Retina (tissue), 1 donor: ENCODE measurements at places on chromosomes 2 and 18.

GRCh38 chr2:238161291-238162051, 2.7 kb downstream of the ERFE start:
- no peak for DNase-seq

DNA sequence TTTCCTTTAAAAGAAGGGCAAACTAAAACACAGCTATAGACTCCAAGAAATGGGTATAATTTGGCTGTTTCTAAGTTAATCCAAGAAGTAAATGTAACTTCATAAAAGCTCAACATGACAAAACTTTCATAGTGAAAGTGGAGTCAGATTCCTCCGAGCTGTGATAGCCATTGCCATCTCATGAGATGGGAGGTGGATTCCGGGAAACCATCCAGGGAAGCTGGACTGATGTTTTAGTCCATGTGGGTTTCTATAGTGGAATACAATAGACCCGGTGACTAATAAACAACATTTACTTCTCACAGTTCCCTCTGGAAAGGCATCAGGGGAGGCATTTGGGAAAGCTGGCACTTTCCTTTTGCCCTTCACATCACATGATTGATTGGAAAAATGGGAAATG, 10.0 kb upstream of the LAPTM4A start:
- DNase-seq: no peak

GRCh38 chr2:52835909-52836308, 931.7 kb upstream of the CHAC2 start:
- DNase-seq: no peak

GRCh38 chr18:67651438-67651837, 134.9 kb upstream of the DSEL start:
- DNase-seq: no peak

DNA sequence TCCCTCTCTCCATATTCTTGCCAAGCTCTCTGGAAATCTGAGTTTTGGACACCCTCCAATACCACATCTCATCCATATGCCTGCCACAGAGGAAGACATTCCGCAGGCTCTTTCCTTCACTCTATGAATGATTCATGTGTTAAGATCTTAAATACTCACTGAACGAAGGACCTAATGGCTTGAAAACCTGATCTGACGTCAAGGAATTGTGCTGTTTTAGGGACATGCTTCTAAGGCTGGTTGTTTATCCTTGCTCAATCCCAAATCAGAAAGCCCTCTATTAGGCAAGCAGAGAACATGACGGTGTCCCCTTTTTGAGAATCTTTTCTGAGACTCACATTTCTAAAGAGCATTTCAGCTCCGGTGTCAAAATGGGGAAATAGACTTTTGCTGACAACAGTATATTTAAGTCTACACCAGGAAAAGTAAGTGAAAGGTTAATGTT, 83.7 kb upstream of the GALNT5 start:
- no peak for DNase-seq

- no peak for DNase-seq
Observed at GRCh38 chr2:11045294-11045693, 110.0 kb upstream of the SLC66A3 start.

GRCh38 chr18:42784632-42785031, 330.9 kb downstream of the RIT2 start:
- DNase-seq: no peak

- DNase-seq: no peak
Observed at GRCh38 chr2:96636551-96637171, 1.5 kb downstream of the KANSL3 start.

DNA sequence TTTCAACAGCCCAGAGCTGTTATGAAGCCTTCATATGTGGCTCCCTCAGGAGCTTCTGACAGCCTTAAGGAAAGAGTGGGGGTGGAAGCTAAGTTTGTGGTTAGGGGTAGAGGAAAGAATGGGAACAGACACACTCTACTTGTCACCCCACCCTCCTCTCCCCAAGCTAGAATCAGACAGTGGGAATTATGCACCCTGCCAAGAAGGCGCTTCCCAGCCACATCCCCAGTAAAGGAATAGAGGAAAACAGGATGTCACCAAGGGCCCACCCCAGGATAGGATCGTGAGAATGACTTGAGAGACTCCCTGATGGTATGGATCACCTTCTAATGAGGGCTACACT, 32.4 kb upstream of the EML4 start:
- no peak for DNase-seq

DNA sequence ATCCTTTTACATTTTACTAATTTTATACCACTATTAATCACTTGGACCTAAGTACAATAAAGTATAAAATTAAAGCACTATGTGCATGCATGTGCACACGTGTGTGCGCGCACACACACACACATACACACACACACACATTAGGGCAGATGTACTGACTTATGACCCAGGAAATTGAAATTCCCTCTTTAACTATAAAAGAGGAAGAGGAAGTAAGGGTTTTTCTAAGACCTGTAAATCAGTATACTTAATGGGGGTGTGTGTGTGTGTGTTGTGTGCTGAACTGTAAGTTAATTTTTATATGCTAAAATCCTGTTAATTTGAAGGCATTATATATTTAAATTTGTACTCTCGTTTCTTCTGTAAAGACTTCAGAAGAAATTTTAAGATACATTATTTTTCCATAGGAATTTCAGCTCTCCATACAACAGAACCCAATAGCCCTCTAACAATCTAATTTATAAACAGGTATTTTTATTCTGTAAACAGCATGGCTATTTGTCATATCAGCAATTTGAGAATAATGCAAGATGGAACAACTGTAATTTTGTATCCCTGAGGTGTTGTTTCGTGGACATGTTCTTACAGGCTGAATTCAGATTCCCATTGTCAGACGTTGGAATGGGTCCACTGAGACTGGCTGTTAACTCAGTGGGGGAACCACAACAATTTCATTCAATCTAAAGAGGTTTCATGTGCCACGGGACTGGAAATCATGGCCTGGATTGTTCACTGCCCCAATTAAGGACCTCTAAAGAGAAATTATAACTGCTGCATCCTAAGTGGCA, 90.9 kb downstream of the PLA2R1 start:
- DNase-seq: no peak

GRCh38 chr18:76491473-76491775, 3.6 kb downstream of the ZNF516 start:
- no peak for DNase-seq

- DNase-seq: no peak
Observed at GRCh38 chr18:7814754-7815315, 247.7 kb downstream of the PTPRM start.

DNA sequence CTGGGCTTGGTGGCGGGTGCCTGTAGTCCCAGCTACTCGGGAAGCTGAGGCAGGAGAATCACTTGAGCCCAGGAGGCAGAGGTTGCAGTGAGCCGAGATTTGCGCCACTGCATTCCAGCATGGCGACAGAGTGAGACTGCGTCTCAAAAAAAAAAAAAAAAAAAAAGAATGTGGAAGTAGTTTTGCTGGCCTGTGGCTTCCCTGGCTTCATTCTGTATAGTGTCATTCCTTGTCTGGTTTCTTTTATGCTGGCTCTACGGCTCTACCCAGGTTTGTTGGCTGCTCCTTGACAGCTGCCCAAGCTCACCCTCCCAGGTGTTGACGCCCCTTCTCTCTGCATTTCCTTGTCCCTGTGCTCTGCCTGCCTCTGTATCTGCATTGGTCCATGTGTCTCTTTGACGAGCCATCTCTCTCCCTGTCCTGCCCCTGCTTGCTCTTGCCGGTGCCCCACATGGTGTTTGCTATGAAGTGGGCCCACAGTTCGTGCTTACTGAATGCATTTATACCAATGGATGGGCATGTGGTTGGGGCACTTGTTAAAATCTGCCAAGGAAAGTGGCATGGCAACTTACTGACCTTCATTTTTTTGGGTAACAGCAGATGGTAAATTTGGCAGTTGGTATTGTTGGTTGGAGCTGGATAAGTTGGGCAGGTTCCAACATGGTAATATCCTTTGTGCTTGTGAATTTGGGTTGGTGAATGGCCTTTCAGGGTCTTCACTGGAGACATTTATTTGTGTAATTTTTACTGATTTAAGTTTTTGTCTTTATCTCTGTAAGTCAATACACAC, 113.9 kb downstream of the MAP4K4 start:
- no peak for DNase-seq

DNA sequence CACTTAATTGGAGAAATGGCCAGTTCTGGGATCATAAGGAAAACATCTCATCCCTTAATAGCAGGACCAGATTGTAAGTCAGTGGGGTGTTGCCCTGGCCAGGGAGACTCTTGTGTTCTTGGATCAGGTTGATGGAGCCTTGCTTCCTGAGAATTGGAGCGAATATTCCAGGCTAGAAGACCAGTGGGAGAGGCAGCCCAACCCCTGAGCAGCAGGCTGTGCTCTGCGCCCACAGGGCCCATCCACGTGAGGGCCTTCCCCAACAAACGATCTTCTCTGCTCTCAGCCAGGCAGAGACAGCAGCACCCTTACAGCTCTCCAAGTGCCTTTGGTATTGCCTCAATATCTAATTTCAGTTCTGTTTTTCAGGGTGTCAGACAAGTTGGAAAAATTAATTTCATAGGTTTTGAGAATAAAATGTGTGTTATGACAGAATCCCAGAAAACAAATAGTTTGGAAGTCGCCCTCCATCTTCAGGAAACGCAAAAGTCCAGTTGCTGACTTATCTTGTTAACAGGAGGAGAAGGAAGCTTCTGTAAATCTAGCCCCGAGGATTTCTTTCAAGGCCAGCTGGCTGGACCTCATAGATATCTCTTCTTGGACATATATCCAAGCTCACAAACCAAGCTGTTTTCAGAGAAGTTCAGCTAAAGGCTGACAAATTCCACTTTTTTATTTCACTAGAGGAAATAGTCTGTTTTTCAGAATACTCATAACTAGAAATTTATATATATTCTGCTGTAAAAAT, 105.5 kb downstream of the COPS8 start:
- no peak for DNase-seq

- no peak for DNase-seq
Observed at GRCh38 chr2:202749477-202749876, 114.7 kb downstream of the FAM117B start.

DNA sequence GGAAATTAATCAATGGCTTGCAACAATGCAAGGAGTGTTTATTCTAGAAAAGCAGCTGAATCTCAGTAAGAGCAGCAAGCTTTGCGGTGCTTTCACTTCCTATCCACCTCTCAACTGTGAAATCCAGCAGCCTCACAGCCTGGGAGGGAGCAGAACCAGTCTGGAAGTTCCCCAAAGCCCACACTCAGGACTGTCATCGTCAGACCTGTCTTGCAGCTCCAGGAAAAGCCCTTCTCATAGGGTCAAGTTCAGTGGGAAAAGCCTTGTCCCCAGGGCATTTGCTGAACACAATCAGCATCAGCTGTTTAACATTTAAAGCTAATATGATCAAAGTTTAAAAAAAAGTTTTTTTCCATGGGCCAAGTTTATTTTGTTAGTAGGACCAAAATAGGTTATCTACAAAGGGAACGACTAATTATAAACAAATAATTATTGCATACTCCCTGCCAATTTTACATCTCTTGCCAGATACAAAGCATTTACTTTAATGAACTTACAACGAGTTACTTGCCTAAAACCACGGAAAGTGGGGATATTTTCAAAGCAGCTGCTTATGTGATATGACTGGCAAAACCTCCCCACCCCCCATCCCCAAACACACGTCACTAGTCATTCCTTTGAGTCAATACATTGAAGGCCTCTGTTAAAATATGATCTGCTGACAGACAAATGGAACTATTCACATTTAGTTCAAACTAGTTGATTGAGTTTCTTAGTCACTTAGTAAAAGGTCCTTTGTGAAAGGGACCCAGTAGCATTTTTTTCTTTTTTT, 36.8 kb downstream of the PARD6G start:
- no peak for DNase-seq

DNA sequence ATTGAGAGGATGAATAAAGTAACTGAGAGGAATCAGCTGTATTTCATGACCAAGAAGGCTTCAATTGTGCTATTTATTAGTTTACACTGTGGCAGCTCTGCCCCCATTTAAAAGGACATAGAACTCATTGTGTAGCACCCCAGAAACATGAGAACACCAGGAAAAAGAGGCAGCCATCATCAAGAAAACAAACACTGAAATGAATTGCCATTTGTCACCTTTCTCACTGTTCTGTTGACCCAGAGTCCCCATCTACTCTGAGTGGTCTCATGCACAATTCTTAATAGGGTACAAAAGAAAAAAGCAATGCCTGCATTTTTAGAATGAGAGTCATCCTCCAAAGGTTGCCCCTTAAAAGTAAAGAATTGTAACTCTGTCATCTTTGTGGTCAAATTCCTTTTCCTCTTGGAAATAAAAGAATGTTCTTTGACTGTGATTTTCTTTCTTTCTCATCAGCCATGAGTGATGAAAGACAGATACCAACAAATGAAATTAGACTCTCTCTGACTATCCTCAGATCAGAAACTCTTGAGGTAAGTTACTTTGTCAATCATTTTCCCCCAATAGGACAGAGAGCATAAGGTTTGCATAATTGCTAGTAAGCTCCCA, 1941.9 kb upstream of the PIK3C3 start:
- DNase-seq: no peak

GRCh38 chr2:150127995-150128394, 359.5 kb downstream of the RND3 start:
- no peak for DNase-seq

DNA sequence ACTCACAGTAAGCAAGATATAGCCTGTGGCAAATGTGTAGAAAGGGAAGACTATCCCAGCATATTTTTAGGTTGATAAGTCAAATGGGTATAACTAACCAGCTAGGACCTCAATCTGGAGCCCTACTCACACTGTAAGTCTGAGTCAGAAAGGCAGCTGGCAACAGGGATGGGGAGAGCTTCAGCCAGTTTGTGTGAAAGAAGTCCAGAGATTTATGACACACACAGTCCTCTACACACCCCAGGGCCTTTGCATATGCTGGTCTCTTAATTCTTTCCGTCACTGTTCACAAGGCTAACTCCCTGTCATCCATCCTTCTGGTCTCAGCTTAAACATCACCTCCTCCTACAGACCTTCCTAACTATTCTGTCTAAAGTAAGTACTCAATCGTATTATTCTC, 5.9 kb upstream of the TCF4 start:
- no peak for DNase-seq

GRCh38 chr2:221792971-221793521, 220.9 kb upstream of the EPHA4 start:
- no peak for DNase-seq

DNA sequence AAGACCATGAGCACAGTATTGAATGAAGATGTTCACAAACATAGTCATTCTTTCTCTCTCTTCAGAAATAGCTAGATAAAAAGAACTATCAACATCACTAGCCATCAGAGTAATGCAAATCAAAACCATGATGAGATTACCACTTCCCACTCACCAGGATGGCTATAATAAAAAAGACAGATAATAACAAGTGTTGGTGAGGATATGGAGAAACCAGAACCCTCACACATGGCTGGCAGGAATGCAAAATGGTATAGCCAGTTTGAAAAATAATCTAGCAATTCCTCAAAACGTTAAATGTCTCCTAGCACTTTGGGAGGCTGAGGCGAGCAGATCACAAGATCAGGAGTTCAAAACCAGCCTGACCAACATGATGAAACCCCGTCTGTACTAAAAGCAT, 31.3 kb upstream of the PPP1CB start:
- DNase-seq: no peak

DNA sequence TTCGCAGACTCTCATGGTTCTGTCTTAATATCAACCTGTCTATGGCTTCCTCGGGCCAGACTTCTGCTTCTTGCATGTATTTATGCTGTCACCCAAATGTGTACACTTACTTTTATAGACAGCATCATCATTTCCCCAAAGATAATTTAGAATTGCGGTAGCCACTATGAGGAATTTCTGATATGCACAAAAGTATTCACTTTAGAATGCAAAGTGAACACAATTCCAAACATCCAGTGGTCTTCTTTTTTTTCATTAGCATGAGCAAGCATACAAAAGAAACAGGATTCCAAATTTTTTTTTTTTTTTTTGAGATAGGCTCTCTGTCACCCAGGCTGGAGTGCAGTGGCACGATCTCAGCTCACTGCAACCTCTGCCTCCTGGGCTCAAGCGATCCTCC, 21.0 kb upstream of the MCFD2 start:
- DNase-seq: no peak
